ENCODE measurements at places on chromosomes 16 and 17.

DNA sequence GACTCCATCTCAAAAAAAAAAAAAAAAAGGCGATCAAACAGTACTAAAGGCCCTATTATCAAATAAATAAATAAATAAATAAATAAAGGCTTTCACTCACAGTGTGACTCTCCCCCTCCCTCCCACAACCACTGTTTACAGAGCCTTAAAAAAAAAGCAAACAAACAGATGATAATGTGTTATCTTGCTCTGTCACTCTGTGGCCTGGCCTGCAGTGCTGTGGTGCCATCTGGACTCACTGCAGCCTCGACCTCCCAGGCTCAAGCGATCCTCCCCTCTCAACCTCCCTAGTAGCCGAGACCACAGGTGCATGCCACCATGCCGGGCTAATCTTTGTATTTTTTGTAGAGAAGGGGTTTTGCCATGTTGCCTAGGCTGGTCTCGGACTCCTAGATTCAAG is 8.1 kb upstream of the NAGLU start:
- no peak for DNase-seq

GRCh38 chr17:49871211-49871610 is 23.3 kb upstream of the TAC4 start:
- DNase-seq = no peak

GRCh38 chr17:78645421-78646295 is 68.5 kb upstream of the DNAH17 start:
- peak; percentile 20 for DNase-seq

DNA sequence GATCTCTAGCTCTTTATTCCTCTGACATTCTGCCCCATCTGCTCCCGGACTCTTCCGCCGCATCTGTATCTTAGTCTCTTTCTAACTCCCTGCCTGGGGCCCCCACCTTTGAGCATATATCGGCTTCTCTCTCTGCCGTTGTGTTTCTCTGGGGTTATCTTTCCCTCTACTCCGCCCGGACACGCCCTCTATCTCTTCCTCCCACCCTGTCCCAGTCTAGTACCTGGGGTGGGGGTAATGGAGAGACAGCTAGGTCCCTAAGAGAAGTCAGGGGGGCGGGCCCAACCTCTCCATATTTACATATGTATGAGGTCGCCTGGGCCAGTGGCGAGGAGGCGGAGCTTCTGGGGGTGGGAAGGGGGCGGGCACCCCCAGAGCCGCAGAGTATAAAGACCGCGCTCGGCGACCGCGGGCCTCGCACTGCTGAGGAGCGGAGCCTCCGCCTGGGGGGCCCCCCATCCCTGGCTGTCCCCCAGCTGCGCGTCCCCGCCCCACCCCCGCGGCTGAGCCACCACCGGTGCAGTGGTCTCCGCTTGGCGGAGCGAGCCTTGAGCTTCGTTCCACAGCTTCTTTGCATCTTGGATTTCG is at the start of gene ATP1B2:
TSS of gene ATP1B2 (plus strand) at position 418 of the 588 bp plus-strand sequence. CDS start 593 bp downstream, outside the sequence.
- DNase-seq = peak; percentile 64

DNA sequence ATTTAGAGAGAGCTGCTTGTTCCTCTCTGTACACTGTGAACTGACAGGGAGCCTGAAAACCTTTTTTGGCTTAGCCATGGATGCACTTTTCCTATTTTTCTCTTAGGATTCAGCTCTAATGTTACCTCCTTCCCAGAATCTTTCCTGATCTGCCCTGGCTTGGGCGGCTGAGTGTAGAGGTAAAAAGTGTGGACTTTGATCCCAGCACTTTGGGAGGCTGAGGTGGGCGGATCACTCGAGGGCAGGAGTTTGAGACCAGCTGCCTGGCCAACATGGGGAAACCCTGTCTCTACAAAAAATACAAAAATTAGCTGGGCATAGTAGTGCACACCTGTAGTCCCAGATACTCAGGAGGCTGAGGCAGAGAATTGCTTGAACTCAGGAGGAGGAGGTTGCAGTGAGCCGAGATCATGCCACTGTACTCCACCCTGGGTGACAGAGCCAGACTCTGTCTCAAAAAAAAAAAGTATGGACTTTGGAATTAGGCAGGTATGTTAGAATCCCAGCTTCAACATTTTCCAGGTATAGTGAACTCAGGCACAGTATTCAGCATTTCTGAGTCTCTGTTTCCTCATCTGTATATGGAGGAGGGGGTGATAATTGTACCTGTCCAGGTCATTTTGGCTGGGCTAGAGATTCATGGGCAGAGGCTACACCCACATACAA is 212.5 kb upstream of the EEF2KMT start:
- DNase-seq = no peak

DNA sequence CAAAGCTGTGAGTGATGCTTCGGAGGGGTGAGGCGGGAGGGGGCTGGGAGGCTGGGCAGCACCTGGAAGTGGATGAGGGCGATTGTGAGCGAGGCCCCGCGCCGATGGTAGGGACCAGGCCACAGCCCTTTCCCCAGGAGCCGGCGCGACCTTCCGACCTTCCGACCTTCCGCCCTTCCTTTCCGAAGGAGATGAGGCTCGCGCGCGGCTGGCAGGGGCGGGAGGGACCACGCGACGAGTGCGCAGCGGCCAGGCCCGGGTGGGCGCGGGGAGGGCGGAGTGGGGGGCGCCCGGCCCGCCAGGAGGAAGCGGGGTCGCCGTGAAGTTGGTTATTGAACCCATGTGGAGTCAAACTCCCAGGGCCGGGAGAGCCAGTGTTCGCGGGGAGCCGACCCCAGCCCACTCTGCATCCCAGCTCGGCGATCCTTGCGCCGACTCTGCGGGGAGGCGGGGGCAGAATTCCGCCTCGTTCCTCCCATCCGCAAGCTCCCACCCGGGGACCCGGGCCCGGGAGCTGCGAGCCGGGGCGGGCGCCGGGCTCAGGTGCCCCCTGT is 56.6 kb downstream of the RAP1GAP2 start:
- no peak for DNase-seq

DNA sequence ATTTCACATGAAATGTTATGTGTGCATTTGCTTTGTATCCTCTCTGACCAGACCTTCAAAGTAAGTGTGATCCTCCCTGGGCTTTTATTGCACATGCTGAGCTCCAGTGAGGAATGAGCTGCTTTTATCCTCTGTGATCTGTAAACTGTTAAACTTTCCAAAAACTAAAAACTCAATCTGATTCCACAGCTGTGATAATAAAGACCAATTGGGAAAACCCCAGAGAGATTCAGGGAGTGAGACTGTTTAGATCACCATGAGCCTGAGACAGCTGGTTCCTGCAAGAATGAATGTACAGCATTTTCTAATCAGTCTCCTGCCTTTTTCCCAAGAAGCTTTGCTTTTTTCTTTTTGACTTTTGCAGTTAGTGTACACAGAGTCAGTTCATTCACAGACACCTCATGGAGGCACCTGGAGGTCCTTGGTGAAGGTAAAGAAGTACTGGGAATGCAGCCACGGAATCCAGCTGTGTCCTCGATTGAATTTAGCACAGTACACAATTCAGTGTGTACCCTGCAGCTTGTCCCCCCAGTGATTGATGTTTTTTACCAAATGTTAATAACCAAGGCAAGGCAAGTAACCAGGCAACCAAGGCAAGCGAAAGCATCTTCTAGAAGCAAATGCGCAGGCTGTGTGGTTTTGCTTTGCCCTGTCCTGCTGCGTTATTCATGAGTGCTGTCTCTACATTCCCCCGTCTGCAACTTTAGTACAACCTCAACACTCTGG is 182.6 kb downstream of the LGALS9B start:
- no peak for DNase-seq

- DNase-seq = no peak
These were observed 8.2 kb downstream of the TUBG2 start for GRCh38 chr17:42667088-42667951.

DNA sequence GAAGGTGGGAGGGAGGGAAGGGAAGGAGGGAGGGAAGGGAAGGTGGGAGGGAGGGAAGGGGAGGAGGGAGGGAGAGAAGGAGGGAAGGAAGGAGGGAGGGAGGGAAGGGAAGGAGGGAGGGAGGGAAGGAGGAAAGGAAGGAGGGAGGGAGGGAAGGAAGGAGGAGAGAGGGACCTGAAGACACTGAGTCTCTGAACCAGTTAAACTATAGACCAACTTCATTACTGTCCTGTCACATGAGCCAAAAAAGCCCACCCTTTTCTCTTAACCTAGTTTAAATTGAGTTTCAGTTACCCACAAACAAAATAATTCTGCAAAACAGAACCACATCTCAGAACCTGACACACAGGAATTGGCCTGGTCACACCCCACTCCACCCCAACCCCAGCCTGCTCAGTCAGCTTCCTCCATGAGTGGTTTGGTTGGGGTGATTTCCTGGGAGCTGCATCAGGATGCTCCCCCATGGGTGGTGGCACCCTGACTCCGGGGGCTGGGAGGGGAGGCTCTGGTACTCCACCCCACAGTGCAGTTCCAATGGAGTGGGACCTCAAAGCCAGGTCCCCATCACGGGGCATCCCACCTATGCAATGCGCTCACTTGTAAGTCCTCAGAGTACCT is 4.7 kb upstream of the PRR29 start:
- no peak for DNase-seq

GRCh38 chr17:8375738-8376259 is 705 bp downstream of the KRABD2 start:
- DNase-seq = no peak

DNA sequence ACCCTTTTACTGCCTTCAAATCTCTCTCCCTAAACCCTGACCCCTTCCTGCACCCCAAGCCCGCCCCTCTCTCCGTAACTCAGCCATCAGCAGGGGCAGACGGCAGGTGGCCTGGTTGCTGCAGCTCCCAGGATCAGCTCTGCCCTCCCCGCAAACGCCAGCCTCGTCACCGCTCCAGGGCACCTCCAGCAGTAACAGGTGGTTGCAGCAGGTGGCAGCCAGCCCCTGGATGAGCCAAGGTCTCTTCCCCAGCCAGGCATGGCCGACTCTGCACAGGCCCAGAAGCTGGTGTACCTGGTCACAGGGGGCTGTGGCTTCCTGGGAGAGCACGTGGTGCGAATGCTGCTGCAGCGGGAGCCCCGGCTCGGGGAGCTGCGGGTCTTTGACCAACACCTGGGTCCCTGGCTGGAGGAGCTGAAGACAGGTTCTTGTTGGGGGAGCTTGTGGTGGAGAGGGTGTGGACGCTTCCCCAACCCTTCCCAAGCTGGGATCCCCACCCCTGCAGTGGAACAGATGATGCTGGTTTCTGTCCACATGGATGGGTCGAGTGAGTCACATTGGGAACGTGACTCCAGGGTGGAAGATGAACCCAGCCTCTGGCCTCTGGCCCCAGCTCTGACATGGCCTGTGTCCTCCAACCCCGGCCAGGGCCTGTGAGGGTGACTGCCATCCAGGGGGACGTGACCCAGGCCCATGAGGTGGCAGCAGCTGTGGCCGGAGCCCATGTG is 558 bp downstream of the HSD3B7 start:
- DNase-seq = no peak

DNA sequence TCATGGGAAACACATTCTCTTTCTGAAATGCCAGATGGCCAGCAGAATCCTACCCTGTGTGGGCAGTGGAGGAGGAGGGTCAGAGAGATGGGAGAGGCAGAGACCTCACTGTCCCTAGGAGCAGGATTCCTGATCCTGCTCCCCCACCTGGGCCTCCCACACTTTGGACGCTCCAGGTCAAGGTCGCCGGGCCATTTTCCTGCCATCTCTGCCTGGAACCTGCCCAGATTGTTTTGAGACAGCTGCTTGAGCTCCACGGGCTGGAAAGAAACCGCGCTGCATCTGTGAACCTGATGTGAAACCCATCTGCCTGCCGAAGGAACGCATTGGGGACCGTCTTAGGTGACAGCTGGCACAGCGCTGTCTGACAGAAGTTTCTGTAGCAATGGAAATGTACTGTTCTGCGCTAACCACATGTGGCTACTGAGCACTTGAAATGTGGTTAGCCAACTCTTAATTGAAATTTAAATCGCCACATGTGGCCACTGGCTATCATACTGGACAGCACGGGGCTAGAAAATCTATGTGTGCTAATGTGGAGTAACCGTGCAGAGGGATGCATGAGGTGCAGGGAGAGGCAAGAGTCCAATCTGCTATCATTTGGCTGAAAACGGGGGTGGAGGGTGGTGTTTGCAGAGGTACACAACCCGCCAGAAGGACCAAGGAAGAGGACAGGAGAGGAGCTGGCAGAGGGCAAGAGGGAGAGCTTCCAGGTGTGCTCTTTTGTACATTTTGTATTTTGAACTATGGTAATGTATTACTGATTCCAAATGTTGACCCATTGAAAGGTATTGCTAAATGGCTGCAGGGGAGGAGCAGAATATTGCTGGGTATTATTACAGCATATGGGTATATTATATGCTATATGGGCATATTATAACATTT is 15.4 kb upstream of the NUBP1 start:
- DNase-seq = no peak

DNA sequence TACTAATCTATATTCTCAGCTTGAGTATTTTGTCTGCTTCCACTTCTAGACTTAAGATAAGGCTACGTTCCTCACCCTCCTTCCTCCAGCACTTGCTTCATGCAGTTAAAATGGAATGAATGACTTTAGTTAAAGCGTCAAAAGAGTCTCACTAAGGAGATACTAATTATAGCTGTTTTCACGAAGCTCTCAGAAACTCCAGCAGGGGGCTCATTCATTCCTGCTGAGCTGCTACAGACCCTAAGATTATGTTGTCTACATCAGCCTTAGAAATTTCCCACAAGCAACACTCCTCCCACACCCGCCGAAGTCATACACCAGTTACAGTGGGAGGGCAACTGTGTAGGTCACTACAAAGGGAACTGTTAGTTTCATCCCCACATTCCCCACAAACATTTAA is 57.0 kb upstream of the KIFC3 start:
- DNase-seq = peak; percentile 31

DNA sequence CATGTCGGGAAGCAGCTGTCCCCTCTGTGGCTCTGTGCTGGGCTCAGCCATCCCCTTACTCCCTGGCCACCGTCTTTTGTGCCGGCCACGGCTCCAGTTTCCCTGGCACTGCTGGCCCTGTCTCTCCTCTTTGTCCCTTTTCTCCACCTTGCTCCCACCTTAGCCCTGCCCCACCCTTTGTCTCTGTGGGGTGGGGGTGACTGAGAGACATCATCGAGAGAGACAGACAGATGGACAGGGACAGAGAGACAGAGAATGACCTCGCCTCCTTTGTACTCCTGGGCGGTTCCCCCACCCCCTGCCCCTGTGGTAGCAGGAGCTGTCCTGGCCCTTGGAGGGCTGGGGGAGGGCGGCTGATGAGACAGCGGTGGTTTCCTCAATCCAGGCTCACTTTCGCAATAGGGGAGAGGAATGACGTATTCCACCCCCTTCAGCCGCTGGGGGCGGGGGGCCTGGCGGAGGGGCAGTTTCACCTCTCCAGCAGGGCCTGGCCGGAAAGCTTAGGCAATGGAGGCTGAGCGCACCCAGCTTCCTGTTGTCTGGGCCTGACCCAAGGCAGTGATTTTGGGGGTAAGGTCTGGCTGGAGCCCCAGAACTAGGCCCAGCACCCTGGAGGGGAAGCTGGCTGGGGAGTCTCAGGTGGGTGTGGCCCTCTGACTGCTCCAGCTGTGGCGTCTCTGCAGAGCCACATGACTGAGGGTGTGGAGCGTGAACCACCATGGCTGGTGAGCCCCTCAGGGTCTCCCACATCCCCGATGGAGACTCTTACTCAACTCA is 7.3 kb downstream of the FMNL1 start:
- no peak for DNase-seq

- DNase-seq = peak; percentile 55
These were observed 24.2 kb downstream of the SGSH start for GRCh38 chr17:80195671-80196529.
